GM12878 (cell line): ENCODE measurements at places on chromosomes 5 and 9. TPM values are rescaled to one million over a fixed set of nuclear protein-coding genes. Genes with fewer than 3 reads are reported as not detected.

The PCDHB15 gene
- total RNA-seq, result not detected in 2 replicates

The FAM151B gene
- 0.11 and 0.23 TPM in 2 replicates for total RNA-seq

The SLC1A3 gene
- 3.4 TPM in 2 replicates for total RNA-seq

The TEX48 gene
- not detected in 2 replicates for total RNA-seq

The LOX gene
- total RNA-seq, result 0.37 and 0.69 TPM in 2 replicates

The CYLC2 gene
- not detected in 2 replicates for total RNA-seq

The TMEM232 gene
- 0.95 and 2.0 TPM in 2 replicates for total RNA-seq

The DRD1 gene
- not detected in 2 replicates for total RNA-seq

The GHR gene
- 0.32 and 0.62 TPM in 2 replicates for total RNA-seq

The GFI1B gene
- total RNA-seq, result not detected in 2 replicates
